ENCODE measurements at places on chromosomes 16 and 17.

- no peak for DNase-seq
Observed at GRCh38 chr16:10741844-10742243, 1.8 kb upstream of the NUBP1 start.

GRCh38 chr16:62392698-62393097, 356.5 kb upstream of the CDH8 start:
- no peak for DNase-seq

GRCh38 chr16:16075488-16076422, 126.3 kb downstream of the ABCC1 start:
- DNase-seq = no peak

DNA sequence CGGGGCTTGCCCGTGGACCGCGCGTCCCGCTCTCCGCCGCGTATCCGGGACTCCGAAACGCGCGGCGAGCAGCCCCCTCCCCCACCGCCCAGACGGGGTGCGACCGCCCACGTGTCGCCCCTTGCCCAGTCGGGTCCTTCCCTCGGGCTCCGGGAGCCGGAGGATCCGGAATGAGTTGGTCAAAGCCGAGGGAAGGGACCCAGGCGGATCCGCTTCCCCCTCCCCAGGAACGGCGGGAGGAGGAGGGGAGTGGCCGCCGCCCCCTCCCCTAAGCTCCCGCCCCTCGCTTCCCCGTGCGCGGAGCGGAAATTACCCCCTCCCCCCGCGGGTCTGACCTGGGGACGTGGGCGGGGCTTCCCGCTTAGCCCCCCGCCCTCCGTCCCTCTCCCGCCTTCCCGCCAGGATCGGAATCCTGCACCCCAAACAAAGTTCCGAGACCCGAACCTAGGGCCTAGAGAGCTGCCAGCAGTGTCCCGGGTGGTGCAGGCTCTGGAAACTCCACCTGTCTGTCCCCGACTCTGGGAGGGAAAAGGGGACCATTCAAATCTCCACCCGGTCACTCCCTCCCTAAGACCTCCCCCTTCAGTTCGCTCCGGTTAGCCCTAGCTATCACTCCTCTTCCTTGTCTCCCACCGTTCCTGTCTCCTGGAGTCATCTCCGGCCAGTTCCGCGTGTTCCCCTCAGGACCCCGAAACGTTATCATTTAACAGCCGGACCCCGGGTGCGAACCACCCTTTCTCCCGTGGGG, 1.0 kb upstream of the IGF2BP1 start:
- no peak for DNase-seq

DNA sequence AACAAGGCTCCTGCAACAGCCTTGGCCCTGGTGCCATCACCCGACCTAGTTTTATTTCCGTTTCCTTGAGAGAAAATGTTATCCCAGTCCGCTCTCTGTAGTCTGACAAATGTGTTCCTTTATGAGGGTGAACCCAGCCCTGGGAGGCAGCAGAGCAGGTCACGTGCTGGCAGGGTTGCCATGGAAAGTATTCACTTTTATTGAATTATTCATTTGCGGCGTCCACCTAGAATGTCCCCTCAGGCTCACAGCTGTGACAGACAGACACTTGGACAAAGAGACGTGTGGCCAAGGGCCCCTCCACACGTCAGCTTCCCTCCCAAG, 90.0 kb downstream of the WSCD1 start:
- DNase-seq = no peak

DNA sequence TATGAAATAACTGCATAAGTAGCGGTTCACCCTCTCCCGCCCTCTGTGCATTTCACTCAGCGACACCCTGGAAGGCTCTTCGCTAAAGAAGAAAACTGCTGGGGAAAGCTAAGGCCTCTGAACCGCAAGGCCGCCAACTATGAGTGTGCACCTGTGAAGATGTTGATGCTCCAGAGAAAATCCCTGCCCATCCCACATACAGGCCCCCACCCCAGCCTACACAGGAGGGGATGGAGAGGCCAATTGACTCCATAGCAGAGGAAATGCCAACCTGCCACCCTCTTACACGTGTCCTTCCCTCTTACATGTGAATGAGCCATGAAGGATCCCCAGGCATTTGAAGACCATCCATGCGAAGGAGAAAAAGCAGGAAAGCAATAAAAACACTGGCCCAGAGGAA, 104.8 kb downstream of the MGAT5B start:
- DNase-seq = no peak

DNA sequence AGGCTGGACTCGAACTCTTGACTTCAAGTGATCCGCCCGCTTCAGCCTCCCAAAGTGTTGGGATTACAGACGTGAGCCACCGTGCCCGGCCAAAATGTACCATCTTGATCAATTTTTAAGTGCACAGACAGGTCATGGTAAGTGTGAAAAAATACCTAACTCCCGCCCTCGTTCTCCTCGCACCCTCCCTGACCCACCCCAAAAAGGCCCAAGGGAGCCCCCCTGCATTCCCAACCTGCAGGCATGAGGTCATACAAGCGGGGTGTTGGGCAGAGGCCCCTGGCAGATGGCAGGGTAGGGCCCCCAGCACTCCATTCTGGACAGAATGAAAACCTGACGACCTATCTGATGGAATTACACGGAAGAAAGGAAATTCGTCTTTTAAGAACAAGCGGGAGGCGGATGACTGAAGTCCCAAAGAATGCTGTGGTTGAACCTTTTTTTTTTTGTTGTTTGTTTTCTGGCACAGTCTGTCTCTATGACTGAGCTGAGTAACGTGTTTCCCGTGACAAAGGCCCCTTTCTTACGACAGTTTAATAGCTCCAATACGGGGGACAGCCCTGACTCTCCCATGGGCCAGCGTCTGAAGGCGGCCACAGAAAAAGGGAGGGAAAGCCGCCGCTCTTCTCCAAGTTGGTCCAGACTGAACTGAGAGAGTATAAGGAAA, 376.4 kb downstream of the SLC39A11 start:
- no peak for DNase-seq

GRCh38 chr17:18917506-18918032, 34.4 kb upstream of the SLC5A10 start:
- DNase-seq = no peak

- DNase-seq = no peak
Observed at GRCh38 chr16:68368301-68368888, 57.6 kb downstream of the PRMT7 start.

DNA sequence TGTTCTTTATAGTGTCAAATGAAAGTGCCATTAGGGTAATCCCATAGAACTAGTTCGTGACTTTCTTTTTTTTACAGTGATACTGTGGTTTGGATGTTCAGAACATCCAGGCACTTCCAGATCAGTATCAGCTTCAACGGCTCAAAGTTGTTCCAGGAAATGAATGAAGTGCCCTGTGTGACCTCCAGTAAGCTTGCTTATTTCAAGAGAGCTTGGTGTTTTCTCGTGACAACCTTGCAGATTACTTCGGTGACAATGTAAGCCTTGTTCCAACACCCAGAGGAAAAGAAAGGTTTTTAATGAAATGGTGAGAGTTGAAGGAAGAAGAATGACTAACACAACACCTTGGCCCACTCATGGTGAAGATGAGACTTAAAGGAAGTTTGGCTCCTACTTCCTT, 16.0 kb upstream of the KCNJ16 start:
- no peak for DNase-seq

- DNase-seq = no peak
Observed at GRCh38 chr16:65658787-65659220, 536.9 kb upstream of the CDH11 start.

GRCh38 chr16:88854306-88855111, 2.2 kb downstream of the GALNS start:
- no peak for DNase-seq

DNA sequence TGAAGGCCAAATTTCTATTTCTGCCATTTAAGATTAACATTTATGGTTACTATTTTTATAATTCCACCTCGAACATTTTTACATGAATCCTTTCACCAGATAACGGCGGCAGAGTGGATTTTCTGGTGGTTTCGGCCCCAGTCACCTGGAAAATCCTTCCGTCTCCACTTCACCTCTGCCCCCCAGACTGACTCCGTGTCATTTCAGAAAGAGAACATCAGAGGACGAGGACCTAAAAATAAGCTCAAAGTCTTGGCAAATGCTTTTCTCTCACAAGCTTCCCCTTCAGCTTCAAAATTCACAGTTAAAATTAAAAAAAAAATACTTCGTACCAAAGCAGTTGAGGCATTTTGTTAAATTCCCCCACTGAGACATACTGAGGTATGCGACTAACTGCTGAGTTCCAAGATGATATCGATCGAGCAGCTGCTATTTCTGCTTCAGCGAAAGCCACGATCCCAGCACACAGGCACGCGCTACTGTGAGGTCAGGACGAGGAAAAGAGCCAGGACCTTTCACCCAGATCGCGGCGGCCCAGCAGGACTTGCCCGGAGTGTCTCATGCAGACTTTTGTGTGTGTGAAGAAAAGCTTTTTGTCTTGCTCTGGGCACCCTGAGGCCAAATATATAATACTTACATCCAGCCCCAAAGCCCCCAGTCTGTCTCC, 36.8 kb downstream of the ASPA start:
- DNase-seq = no peak

DNA sequence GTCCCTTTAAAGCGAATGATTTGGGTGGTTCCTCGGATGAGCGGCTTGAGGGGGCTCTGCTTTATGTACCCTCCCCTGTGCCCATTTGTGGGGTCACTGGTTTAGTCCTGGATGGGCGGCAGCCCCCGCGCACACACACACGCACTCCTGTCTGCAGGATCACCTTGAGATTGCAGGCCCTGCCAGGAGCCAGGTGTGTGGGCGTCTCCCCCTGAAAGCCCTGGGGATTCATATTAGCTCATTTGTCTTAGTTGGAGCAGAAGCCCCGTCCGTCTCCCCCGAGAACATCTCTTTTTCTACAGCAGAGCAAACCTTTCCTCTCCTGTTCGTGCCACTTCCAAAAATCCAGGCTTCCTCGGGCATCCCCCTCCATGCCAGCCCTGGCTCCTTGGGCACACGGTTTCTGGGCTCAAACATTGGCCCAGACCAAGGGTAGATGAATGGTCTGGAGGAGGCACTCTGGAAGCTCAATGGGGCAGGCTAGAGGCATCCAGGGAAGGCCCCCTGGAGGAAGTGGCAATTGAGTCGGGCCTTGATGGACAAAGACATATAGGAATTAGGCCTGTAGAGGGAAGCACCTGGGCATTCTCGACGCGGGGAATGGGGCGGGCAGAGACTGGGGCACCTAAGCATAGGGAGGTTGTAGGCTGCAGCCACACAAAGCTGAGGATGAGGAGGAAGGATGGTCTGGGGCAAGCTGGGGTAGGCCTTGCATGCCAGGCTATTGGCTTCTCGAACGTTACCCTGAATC, 218.5 kb upstream of the GSE1 start:
- DNase-seq = no peak

DNA sequence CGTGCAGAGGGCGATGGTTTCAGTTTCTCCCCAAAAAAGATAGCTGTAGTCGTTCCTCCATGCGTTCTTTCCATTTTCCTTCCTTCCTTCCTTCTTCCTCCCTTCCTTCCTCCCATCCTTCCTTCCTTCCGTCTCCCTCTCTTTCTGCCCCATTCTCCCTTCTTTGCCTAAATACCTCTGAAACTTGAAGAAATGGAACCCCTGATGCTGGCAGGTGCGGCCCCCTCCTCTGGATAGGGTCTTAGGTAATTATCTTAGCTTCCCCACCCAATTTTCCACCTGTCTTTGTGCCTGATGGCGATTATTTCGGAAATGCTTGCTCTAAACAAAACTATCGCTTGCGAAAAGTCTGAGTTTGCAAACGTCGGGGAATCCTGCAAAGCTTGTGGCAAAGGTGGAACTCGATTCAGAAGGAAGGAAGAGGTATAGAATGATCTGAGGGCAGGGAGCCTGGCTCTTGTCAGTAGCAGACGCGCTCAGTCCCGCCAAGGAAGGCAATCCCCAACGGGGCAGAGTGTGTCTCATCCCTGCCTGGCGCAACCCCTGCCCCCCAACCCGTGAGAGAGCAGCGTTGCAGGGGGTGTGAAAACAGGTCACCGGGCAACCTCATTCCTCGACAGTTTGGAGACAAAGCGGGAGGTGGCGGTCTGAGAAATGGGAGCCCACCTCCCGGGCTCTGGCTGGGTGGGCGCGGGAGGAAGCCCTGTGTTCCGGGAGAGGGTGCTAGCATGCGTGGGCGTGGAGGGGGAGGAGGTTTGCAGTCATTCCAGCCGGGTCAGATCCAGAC, 2.9 kb upstream of the CBX8 start:
- DNase-seq = no peak

DNA sequence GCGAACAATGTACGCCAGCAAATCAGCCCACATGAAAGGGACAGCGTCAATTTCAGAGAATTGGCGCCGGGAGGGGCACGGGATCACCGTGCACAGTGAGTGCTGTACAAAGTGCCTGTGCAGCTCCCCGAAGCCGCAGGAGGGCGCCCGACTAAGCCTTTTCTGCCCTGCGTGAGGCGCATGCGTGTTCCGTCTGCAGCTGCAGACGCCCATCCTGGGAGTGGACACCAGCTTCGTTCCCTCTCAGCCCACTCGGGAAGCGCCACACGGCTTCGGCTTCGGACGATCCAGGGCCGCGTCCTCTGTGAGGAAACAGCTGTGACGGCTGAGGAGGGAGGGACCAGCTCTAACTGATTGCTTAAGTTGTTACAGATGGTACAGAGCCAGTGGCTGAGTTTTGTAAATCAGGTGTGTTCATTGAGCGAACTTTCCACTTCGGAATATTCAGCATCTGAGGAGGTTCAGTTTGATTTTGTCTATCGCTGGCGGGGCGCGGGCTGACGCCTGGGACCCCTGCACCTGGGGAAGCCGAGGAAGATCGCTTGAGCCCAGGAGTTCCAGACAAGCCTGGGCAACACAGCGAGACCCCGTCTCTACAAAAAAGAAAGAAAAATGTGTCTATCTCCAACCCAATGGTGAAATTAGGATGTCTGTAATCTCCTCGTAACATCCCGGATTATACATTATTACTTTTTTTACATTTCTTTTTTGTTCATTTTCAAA, 15.4 kb upstream of the ZNF287 start:
- DNase-seq = peak; percentile 97

All from frontal cortex (tissue), 4 donors.